CD4-positive, alpha-beta T cell treated with Interleukin-4 for 4 hours (primary cell): ENCODE measurements at places on chromosomes 1 and 21.

GRCh38 chr1:43300378-43301094 lies at the start of gene TIE1:
TIE1 (plus strand) TSS chr1:43300982; CDS start chr1:43301072, 90 bp downstream.
- no peak for DNase-seq

DNA sequence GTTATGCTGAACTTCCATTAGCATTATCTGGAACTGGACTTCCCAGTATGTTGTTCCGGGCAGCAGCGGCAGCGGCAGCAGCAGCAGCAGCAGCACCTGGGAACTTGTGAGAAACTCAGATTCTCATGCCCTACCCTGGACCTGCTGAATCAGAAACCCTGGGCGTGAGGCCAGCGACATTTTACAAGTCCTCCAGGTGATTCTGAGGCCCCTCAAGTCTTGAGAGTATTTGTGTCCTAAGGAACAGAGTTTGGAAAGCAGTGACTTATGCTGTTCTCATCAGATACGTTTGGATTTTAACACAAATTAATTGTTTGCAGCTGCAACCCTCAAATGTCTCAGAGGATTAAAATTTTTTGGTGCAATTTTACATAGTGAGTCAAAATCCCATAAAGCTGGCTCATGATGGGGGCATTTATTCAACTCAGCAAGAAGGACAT lies 157.2 kb upstream of the KAZN start:
- DNase-seq, result no peak

DNA sequence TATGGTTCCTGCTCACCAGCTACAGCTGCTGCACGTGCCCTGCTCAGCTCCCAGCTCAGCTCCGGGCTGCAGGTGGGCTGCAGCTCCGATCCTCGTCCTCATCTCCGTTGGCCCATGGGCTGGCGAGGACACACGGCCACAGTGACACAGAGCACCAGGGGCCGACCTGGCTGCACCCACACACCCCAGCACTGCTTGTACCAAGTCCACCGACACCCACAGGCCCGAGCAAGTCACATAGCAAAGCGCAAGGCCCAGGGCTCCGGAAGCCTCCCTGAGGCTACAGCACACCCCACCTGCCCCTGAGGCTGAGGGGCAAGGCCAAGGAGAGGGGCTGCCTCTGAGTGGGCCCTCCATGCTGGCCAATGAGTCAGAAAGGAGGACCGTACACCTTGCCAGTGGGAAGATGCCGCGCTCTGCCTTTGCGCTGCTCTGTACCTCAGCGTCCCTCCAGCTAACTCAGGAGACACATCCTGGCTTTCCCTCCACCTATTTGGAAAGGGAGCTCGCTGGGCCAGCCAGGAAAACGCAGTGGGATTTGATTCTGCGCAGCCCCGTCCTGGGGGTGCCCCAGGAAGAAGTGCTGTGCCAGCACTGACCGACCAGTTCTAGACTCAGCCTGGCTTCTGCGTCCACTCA lies 124.8 kb downstream of the SIK1 start:
- DNase-seq, result no peak

DNA sequence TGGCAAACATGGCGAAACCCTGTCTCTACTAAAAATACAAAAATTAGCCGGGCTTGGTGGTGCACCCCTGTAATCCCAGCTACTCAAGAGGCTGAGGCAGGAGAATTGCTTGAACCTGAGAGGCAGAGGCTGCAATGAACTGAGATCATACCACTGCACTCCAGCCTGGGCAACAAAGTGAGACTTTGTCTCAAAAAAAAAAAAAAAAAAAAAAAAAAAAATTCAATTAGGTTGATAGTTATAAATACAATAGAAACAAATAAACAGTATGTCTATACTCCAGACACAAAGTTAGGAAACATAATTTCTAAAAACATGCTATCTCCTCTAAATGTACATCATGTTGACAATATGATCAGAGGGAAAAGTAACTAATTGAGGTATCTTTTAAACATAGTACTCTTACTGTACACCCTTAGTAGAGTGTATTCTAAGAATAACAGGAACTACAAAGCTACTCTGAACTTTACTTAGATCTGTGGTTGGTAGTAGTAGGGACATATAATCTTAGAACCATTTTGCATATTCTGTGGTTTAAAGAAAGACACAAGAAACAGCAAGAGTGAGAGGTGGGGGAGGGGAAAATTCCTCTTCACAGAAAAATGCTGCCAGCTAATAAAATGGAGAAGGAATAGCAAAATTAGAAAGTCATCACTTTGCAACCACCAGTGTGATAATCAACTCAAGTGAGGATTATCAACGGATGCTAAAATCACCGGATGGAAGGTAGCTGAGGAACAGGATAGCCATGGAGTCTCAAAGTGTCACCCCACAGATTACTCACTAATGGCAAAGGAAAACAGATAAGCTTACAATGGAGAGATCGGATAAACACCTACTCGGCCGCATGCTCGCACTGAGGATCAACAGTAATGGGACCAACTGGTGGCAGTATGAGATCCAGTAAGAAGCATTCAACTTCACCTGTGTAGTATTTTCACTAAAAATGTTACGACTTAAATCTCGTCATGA lies 35.0 kb downstream of the MTOR start:
- DNase-seq, result no peak

GRCh38 chr1:117602862-117603261 lies 3.0 kb upstream of the TENT5C start:
- DNase-seq, result no peak

DNA sequence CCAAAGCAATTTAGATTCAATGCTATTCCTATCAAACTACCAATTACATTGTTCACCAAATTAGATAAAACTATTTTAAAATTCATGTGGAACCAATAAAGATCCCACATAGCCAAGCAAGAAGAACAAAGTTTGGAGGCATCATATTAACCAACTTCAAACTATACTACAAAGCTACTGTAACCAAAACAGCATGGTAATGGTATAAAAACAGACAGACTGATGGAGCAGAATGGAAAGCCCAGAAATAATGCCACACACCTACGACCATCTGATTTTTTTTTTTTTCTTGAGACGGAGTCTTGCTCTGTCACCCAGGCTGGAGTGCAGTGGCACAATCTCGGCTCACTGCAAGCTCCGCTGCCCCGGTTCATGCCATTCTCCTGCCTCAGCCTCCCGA lies 7.1 kb downstream of the ZNF124 start:
- no peak for DNase-seq

DNA sequence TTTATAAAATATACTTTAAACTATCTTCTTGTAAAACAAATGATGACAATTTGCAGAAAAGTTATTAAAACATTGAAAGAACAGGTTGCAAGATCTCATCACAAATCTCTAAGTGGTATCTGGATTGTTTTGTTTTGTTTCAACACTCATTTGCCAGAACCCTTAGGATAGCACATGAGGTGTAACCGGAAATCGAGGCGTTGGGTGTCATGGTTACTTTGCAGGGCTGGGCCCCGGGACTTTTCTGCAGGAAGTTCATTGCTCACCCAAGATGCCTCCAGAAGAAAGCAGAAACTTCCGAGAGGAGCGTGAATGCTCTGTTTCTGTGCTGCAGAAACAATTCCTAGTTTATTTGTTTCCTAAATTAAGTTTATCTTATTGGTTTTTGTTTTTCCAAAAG lies 2.5 kb downstream of the DISC1 start:
- peak; percentile 44 for DNase-seq

DNA sequence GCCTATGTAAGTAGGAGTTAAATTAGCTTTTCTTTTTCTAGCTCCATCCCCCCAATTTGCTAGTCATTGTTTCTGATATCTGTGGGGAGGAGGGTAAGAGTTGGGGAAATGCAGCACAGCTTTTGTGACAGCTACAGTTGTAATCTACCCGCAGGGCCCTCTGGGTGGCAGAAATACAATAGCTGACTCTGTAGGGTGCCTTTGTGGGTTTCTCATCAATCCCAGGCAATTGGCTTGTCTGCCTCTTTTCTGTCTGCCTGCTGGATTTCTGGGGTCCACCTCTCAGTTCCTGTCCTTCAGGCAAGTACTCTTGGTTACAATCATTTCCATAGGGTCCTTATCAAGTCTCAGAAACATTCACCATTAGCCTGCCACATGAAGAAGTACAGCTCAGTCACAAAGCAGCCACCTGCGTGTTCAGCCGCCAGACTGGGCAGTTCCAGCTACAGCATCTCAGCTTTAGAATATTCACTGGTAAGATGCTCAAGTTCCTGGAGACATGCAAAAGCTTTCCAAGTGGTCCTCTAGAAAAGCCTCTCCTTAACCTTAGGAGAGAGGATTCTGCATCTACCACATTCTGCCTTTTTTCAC lies 19.2 kb upstream of the SLC44A5 start:
- no peak for DNase-seq
